ENCODE measurements at places on chromosomes 12 and 14. TPM values are rescaled to one million over a fixed set of nuclear protein-coding genes. Genes with fewer than 3 reads are reported as not detected.

GRCh38 chr14:77302926-77303325 lies 17.8 kb downstream of the POMT2 start:
- DNase-seq, result peak; percentile 89
- peak overlapping the region; percentile 61 for H3K27ac ChIP-seq
- peaks cover 32% of the 10 kb centered on the region for H3K4me1 ChIP-seq
- no peaks in the 10 kb centered on the region for H3K27me3 ChIP-seq
- H3K36me3 ChIP-seq, result peaks cover 28% of the 10 kb centered on the region

DNA sequence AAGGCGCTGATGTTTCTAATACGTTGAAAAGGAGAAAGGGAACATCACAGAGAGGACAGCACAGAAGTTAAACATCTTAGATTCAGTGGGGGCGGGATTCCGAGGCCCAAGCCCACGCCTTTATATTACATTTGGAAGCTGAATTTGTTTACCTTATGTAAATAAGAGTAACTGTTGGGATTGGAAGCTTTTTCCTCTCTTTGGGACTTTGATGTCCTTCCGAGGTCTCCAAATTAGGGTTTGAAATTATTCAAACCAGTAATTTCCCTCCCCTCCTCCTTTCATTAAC lies 6.4 kb downstream of the FOXA1 start:
- peaks cover 21% of the 10 kb centered on the region for H3K36me3 ChIP-seq
- peaks cover 19% of the 10 kb centered on the region for H3K4me1 ChIP-seq
- H3K27me3 ChIP-seq, result no peaks in the 10 kb centered on the region
- peak overlapping the region; percentile 94 for H3K4me3 ChIP-seq
- peak overlapping the region; percentile 99 for H3K27ac ChIP-seq

DNA sequence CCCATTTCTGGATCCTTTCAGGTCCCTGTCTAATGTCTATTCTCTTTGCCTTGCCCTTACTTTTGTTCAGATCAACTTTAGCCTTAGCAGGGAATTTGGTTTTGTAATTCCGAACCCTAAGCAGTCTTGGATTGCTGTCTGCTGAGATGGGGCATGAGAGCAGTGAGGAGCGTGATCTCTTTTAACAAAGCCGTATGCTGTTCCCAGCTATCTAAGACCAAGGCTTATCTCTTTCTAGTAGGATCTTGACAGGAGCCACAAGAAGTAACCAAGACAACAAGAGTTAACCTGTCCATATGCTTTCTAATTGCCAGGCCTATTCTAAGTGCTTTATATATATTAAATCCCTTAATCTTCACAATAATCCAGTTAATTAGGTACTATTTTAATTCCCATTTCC lies 4.5 kb upstream of the DHRS7 start:
- no peak overlapping the region for H3K27ac ChIP-seq
- H3K27me3 ChIP-seq, result no peaks in the 10 kb centered on the region
- H3K4me1 ChIP-seq, result peaks cover 20% of the 10 kb centered on the region
- DNase-seq, result no peak
- H3K4me3 ChIP-seq, result no peak overlapping the region

The IFNG-AS1 gene
- total RNA-seq, result not detected
